ENCODE measurements at places on chromosomes 7 and 10.
A peak's percentile ranks its signal among the peaks of the same experiment; 100 is the strongest.

DNA sequence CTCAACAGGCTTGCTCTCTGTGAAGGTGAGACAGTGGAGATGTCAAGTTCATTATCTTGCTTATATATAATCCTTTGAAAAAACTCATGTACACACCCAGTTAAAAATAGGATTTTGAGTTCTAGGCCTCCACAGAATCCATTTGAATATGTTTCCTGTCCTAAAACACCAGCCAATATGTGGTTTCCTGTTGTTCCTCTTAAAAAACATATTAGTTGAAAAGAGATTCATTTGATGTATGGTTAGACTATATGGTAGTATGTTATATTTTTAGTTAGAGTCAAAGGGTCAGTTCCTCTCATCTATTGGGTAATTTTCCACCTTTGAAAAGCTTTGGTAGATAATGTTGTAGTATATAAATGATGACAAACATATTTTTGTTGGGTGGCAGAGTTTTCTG is 16.0 kb downstream of the PPP1R9A start:
- H3K27ac ChIP-seq: no peak overlapping the region
- H3K36me3 ChIP-seq: no peaks in the 10 kb centered on the region
- H3K27me3 ChIP-seq: peaks cover 9% of the 10 kb centered on the region
- DNase-seq: no peak
- peaks cover 4% of the 10 kb centered on the region for H3K4me1 ChIP-seq

DNA sequence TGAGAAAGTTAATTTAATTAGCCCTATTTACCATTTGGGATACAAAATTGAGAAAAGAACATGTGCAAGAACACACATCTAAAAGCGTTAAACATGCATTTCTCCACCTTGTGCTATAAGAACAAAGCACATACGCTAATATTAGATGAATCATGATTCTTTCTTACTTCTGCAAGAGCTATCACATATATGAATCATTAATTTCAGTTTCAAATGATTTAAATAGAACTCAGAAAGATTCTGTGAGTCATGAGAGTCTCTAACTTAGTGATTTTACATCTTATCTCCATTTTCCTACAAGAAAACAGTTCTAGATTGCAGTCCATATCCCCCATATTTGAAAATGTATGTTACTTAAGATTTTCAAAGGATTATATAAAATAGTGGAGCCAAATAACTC is 173.9 kb downstream of the RNLS start:
- H3K36me3 ChIP-seq: no peaks in the 10 kb centered on the region
- DNase-seq: no peak
- no peaks in the 10 kb centered on the region for H3K27me3 ChIP-seq
- no peaks in the 10 kb centered on the region for H3K4me1 ChIP-seq
- H3K4me3 ChIP-seq: no peak overlapping the region

- H3K27ac ChIP-seq: no peak overlapping the region
- no peaks in the 10 kb centered on the region for H3K27me3 ChIP-seq
- H3K4me3 ChIP-seq: no peak overlapping the region
- DNase-seq: no peak
- no peaks in the 10 kb centered on the region for H3K4me1 ChIP-seq
- H3K36me3 ChIP-seq: peaks cover 3% of the 10 kb centered on the region
Observed at GRCh38 chr10:88477343-88478085, 105.6 kb downstream of the RNLS start.

DNA sequence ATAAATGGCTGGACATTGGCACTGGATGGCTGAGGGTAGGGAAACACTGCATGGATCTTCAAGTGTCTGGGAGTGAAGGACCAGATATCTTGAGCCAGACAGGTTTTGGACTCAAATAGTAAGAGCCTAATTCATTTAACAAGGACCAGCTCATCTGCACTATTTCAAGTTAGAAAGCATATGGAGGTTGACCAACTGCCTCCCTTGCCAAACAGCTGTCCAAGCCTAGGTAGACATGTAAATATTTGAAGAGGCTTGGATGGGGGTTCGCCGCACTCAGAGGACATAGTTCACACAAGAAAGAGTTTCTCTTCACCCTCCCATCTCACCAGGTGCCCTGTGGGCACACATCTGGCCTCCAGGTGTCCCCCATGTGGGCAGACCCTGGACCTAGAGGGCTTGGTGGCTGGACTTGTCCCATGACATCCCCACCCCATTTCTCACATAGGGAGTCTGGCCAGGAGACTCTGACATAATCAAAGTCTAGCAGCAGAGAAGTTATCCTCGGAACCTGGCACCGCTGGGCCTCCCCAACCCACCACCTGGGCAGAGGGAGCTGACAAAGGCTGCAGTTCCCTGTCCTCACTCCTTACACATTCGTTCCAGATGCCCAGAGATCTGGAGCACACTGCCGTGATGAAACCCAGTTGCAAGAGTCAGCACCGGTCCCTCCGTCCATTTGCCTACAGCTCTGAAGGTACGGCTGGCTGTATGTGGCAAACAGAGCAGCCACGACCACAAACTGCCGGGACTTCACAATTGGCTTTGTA is 116.9 kb upstream of the GDF10 start:
- no peak for DNase-seq
- H3K36me3 ChIP-seq: no peaks in the 10 kb centered on the region
- H3K4me3 ChIP-seq: no peak overlapping the region
- no peaks in the 10 kb centered on the region for H3K27me3 ChIP-seq

DNA sequence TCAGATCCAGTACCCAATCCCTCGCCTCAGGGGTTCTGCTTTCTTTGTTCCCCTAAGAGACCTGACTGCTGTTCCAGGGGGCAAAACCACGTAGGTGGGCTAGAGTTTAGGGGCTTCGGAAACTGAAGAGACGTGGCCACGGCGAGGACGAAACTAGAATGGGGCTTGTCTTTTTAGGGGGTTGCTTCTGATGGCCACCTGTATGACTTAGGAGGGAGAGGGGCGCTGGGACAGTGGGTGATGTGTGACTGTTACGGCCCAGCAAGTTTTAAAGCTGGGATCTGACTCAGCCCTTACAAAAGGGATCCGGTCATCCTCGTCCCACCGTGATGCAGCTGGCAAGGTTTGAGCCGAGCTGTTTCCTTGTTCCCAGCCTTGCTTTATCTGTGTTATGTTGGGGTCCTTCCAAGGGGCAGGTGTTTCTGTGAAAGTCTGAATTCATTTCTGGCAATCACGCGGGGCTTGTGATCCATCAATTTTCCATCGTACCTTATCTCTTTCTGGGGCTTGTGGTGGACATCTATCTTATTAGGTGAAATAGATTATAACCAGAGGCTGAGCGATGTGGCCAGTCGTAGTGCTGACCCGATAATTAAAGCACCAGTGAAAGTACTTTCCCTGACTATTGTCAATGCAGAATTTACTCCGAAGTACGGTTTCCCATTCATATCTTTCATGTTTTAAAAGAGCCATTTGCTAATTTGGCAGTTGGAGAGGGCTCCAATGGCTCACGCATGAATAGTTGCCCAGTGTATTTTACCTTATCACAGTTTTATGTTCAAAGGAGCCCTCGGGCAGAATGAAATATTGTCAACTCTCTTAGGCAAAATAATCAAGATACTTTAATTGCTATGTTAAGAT is 830 bp downstream of the MET start:
- peaks cover 72% of the 10 kb centered on the region for H3K27me3 ChIP-seq
- no peak overlapping the region for H3K27ac ChIP-seq
- no peak overlapping the region for H3K4me3 ChIP-seq
- H3K4me1 ChIP-seq: peaks cover 5% of the 10 kb centered on the region

DNA sequence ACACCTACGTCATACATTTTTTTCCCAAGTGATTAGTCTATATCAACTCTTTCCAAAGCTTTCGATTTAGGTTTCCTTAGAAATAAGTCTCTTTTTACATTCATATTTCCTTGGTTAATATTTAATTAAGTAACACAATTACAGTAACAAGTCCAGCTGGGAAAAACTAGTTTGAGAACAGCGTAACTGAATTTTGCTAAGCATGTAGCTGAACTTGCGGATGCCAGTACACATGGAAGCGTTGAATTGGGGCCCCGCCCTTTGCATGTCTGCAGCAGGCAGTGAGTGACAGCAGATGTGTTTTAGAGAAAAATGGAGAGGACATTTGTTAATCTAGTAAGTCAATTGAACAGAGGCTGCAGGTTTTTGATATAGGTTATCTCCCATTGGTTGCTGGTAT is 72.5 kb downstream of the TAF3 start:
- no peak overlapping the region for H3K4me3 ChIP-seq
- no peaks in the 10 kb centered on the region for H3K27me3 ChIP-seq
- peaks cover 10% of the 10 kb centered on the region for H3K36me3 ChIP-seq
- H3K4me1 ChIP-seq: peaks cover 42% of the 10 kb centered on the region
- DNase-seq: no peak

DNA sequence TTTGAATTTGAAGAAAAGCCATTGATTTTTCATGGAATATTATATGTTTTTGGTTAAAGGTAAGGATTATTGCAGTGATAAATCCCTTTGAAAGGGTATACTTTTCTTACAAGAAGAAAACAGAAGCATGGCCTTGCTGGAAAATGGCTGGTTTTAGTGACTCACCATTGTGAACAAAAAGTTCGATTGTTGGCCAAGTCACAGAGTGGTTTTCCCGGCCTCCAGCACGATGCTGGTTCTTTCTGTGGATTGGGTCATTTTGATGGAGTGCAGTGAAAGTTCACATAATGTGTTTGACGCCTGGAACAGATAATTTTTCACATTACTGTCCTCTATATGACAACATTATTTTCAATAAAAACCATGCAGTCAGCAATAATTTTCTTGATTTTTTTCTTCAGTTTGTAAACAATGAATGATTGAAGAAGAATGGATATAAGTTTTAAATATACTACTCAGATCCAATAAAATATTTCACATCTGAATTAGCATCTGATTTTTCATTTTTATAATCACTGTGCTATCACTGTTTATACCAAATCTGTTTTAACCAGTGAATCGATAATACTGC is 60.9 kb downstream of the RBM20 start:
- DNase-seq: no peak
- H3K4me1 ChIP-seq: no peaks in the 10 kb centered on the region

GRCh38 chr10:6347391-6347951 is 144.7 kb downstream of the PFKFB3 start:
- peak overlapping the region; percentile 83 for H3K4me3 ChIP-seq
- no peaks in the 10 kb centered on the region for H3K27me3 ChIP-seq
- H3K36me3 ChIP-seq: no peaks in the 10 kb centered on the region
- peak; percentile 67 for DNase-seq
- H3K27ac ChIP-seq: peak overlapping the region; percentile 98

GRCh38 chr10:130440494-130440893 is 304.3 kb downstream of the GLRX3 start:
- no peak overlapping the region for H3K27ac ChIP-seq
- no peaks in the 10 kb centered on the region for H3K36me3 ChIP-seq
- H3K4me3 ChIP-seq: no peak overlapping the region

- H3K27me3 ChIP-seq: no peaks in the 10 kb centered on the region
- no peak overlapping the region for H3K27ac ChIP-seq
- no peak for DNase-seq
- H3K4me3 ChIP-seq: no peak overlapping the region
- H3K36me3 ChIP-seq: no peaks in the 10 kb centered on the region
Observed at GRCh38 chr10:17737027-17737965, 14.7 kb upstream of the TMEM236 start.

- H3K4me3 ChIP-seq: no peak overlapping the region
- peaks cover 13% of the 10 kb centered on the region for H3K4me1 ChIP-seq
- H3K27ac ChIP-seq: no peak overlapping the region
- peaks cover 2% of the 10 kb centered on the region for H3K36me3 ChIP-seq
- no peak for DNase-seq
Observed at GRCh38 chr7:127943541-127944521, 87.4 kb downstream of the LRRC4 start.

DNA sequence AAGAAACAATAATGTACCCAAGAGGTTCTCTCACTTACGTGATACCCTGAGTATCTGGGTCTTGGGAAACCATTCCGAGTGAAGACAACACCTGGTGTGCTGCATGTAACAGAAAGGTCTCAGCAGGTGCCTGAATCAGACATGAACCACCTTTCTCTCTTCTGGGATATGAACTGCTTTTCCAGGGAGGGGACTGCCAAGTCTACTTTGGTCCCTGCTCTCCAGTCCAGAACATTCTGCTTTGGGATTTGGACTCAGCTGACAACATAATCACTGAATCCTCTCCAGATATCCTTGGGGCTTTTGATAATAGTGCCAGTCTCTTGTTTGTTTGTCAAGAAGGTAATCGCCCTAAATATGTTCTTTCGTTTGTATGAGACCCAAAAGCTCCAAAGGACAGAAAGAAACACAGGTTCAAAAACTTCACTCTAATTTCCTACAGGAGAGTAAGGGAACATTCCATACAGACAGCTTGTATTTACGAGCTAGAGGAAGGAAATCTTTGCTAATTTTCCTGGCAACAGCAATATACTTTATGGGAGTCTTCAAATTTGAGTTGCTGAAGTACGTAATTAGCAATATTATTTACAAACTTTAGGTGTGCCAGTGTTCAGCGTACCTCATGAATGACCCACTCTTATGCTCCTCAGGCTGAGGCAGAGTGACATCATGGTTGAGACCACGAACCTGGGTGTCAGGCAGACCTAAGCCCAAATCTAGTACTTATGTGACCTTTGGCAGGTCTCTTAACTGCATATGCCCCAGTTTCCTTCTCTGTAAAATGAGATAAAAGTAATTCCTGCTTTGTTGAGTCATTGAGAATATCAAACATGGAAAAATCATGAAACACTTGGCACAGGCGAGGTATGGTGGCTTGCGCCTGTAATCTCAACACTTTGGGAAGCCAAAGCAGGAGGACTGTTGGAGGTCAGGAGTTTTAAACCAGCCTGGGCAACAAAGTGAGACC is 5.4 kb downstream of the ABLIM1 start:
- no peak for DNase-seq
- H3K27ac ChIP-seq: no peak overlapping the region
- H3K27me3 ChIP-seq: no peaks in the 10 kb centered on the region
- H3K4me1 ChIP-seq: peaks cover 13% of the 10 kb centered on the region
- no peak overlapping the region for H3K4me3 ChIP-seq
- H3K36me3 ChIP-seq: no peaks in the 10 kb centered on the region

DNA sequence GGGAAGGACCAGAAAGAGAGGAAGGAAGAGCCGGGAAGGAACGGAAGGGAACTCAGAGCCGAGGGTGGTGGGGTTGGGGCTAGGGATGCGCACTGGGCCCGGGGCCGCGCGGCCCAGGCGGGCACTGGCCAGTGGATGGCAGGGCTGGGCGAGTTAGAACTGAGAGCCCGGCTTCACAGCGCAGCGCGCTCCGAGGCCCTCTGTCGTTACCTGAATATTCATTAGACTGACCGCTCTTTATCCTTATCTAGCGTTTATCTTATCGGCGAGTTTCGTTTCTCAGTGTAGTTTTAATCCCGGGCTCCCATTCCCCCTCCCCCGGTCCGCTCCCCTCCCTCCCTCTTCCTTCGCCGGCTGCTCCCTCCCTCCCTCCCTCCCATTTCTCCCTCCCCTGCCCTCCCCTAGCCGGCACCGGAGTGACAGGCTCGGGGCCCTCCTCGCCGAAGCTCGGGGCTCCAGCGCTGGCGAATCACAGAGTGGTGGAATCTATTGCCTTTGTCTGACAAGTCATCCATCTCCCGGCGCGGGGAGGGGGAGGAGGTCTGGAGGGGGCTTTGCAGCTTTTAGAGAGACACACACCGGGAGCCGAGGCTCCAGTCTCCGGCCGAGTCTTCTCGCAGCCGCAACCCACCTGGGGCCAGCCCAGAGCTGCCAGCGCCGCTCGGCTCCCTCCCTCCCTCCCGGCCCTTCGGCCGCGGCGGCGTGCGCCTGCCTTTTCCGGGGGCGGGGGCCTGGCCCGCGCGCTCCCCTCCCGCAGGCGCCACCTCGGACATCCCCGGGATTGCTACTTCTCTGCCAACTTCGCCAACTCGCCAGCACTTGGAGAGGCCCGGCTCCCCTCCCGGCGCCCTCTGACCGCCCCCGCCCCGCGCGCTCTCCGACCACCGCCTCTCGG is at the start of gene PAX2:
PAX2 (plus strand) TSS at position 596 of the 895 bp plus-strand sequence. CDS start 679 bp downstream, outside the sequence.
- peaks cover 32% of the 10 kb centered on the region for H3K4me1 ChIP-seq
- no peak for DNase-seq
- H3K4me3 ChIP-seq: peak within 1 kb of the TSS; percentile 94
- H3K27me3 ChIP-seq: peaks cover 78% of the 10 kb centered on the region
- H3K27ac ChIP-seq: peak within 1 kb of the TSS; percentile 57
